ENCODE measurements at places on chromosomes 7 and 10.

DNA sequence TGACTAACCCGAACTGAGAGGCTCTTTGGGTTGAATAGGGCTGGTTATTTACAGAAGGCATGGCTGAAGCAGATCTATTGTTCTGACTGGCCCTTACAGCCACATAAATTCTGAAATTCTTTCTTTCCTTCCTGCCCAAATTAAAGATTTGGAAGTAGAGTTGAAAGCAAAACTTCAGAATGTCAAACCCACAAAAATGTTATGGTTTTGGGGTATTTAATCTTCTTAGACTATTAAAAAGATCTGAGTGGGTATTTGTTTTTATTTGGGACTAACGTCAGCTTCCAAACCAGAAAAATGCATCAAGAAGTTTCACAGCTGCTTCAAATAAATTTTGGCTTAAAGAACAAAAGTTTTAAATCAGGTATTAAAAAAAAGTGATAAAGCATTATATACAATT is 124.5 kb downstream of the AHR start:
- DNase-seq = no peak

DNA sequence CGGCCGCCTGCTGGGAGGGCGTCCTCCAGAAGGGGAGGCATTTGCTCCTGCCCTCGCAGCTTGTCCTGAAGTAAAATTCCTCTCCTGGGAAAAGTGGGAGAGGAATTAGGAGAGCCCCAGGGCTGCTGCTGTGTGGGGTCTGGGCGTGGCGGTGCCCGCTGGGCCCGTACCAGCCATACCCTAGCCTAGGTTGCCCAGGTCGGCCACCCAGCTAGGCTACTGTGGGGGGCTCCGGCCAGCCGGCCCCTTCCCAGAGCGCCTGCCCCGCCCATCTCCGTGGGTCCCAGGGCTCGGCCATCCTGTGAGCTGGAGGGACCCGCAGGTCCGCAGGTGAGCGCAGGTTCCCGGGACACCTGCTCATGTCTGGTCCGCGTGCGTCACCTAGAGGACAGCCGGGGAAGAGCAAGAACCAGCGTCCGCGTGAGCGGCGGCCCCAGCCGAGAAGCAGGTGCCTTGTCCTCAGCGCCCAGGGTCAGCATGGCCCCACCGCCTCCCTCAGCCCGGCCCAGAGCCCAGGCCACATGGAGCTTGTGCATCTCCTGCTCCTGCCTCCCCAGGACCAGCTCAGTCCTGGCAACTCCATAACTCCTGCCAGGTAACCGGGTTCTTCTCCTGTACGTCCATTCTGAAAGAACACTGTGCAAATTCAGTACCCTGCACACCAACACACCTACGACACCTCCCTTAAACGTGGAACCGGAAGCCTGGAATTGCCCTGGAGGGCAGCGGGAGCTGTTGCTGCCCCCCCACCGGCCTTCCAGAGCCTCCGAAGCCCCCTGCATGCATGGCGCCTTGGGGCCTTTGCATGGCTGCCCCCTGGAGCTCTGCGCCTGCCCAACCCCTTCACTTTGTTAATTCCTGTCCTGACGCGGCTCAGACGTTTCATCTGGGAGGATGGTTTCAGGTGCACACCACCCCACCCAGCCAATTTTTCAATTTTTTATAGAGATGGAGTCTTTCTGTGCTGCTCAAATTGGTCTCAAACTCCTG is 22.8 kb upstream of the FOXL3 start:
- DNase-seq = no peak

DNA sequence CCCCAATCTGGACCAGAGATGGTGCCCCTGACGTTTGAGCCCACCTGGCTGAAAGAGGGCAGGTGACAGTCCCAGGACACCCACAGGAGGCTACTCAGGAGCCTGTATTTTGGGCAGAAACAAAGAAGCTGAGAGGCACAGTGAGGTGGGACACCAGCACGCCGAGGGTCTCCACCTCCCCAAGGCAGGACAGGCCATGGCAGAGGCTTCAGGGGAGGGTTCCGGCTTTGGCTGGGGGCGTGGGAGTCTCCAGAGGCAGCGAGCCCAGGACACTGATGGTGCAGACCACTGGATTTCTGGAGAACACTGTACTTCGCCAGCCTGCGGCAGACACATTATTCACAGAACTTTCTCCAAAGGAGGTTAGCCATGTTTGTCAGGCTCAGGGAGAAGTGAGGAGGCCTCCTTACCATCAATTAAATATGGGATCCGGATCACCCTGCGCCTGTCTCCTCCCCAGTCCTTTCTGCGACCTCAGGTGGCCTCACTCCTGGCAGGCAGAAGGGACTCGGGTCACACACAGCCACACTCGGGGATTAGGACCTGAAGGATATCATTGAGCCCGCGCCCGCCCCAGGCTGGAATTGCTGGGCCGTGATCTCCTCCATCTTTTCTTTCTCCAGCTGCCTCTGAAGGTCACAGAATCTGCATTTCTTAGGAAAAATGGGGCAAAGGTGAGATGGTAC is 98.3 kb downstream of the MKI67 start:
- DNase-seq = no peak

GRCh38 chr10:69679736-69680135 is 49.7 kb downstream of the FAM241B start:
- no peak for DNase-seq

GRCh38 chr10:110501142-110501937 is 3.6 kb downstream of the DUSP5 start:
- DNase-seq = peak; percentile 90

GRCh38 chr10:31010062-31010461 is 21.6 kb downstream of the ZNF438 start:
- DNase-seq = no peak

DNA sequence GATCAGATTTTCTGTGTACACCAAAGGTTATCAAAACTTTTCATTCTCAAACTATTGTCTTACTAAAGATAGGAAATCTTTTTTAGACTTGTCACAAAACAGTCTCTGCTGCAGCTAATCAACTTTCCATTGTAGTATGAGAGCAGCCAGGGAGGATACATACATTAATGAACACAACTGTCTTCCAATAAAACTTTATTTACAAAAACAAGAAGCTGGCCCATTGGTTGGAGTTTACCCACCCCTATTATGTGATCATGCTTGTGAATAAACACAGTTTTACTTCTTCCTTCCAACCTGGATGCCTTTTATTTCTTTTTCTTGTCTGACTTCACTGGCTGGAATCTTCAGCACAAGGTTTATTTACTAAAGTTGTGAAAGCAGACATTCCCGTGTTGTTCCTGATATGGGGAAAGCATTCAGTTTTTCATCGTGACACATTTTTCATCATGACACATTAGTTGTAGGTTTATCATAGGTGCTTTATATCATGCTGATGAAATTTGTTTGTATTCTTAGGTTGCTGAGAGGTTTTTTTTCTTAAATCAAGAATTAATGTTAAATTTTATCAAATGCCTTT is 98.5 kb upstream of the CDK13 start:
- DNase-seq = no peak

GRCh38 chr7:27210441-27211083 is 10.7 kb upstream of the HOXA13 start:
- peak; percentile 43 for DNase-seq

- peak; percentile 22 for DNase-seq
Observed at GRCh38 chr7:7848246-7848645, 120.3 kb upstream of the GLCCI1 start.

- DNase-seq = no peak
Observed at GRCh38 chr7:104992306-104992705, 21.7 kb upstream of the KMT2E start.

GRCh38 chr7:148701414-148701813 is 2.7 kb downstream of the CUL1 start:
- DNase-seq = no peak

DNA sequence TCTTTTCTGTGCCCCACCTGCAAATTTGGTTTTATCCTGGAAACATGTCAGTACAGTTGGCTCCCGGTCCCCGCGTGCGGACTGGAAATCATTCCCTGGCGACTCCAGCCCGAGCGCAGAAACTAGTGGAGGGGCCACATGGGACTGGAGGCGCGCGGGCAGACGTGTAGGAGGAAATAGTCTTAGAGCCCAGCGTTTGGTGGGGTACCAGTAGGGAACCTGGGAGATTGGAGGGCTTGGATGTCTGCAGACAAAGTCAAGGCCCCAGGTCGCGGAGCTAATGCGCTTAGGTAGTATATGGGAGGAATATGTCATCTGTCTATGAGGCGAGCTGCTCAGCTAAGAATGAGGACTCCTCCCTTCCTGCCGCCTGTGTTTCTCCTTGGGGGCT is 1.3 kb downstream of the GALNT17 start:
- no peak for DNase-seq

- DNase-seq = no peak
Observed at GRCh38 chr7:113504691-113505090, 386.3 kb upstream of the SMIM30 start.

DNA sequence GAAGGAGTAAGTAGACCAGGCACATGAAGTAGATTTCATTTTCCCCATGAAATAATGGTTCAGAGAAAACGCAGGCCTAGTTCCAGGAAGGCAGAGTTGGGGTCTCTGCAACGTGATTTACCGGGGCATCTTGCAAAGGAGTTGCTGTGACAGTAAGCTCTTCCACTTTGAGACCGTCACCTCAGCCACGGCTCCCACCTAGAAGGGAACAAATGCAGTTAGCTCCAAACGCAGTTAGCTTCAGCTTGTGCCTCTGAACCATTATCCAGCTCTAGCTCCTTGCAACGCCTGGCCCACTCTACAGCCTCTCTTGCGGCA is 7.0 kb upstream of the MYO1G start:
- DNase-seq = no peak

DNA sequence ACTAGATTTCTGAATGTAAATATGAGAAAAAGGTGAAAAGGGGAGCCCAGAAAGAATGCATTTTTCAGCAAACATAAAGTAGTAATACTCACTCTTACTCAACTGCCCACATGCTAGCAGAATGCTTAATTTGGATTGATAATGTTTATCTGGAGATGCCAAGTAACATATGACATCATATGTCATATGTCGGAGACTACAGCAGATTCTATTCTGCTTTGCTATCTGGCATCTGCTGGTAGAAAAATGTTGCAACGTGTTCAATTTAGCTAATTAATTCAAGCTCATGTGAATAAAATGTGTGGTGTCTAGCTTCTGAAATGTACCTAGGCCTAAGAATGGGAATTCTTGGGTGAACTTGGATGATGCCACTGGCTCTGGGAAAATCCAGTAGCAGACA is 4.5 kb downstream of the BBIP1 start:
- no peak for DNase-seq

DNA sequence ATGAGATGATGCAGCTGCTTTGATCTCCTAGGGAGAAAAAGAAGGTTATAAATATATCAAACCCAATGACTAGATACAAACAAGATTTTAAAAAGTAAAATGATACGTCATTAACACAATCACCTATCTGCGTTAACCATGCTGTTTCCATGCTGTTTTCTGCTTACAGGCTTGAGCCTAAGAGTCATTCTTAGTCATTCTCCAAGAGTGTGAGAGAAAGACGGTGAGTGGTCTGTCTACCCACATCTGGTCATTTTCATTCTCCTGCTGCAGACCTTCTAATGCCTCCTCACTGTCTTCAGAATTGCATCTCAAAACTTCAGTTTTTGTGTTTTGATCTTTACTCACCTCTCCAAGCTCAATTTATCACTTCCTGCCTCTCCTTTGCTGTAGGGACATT is 98.0 kb upstream of the ELMO1 start:
- no peak for DNase-seq

DNA sequence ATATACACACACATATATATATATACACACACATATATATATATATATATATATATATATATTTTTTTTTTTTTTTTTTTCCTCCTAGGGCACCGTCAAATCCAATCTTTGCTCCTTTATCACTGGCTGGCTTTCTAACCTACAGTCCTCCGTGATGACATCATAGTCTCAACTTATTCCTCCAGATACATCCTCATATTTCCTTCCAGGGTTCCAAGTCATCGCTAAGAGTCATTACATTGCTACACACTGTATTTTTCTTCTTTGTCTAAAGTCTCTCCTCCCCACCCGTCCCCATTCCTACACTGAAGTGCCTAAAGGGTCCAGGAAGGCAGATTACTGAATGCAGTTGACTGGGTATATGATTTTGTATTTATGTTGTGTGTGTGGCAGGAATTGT is 1.1 kb upstream of the FAM200A start:
- no peak for DNase-seq

GRCh38 chr7:155698633-155699032 is 54.2 kb downstream of the RBM33 start:
- no peak for DNase-seq

DNA sequence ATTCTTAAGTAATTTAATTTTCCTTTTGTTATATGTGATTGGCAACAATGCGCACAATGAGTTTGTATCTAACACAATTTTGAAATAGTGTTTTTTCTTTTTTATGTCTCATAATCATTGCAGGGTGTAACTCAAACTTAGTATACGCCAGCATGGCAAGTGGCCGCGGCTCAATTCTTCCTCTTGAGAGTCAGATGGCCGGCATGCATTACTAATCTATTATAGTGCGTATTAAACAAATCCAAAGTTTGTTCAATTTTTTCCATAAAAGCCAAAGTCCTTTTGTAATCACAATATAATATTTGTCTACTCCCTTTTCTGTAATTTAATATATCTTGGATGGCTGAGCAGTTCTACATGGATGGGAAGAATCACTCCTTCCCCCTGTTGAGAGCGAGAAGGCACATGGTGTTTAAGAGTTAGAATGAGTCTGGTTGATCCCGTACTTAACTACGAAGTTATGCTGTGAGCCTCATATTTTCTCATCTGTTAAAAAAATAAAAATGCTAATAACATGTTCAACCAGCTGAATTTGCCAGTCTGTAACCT is 12.7 kb downstream of the EPDR1 start:
- DNase-seq = no peak

DNA sequence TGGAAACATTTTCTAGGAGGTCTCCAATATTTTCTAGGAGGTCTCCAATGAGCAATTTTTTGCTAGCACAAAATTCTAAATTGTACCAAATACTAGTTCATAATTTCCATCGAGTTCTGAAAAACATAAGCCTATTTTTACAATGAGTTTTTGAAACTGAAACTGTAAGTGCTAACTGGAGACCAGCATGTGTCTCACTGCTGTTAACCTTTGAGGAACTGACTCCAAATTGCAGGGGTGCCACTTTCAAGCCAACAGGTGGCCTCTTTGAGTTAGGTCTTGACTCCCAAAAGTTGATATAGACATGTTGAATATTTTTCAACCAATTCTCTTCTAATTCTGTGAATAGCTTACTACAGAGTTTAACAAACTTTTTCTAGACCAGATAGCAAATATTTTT is 58.8 kb downstream of the CAV1 start:
- DNase-seq = peak; percentile 93
